ENCODE measurements at places on chromosomes 1 and 21.

- no peak for DNase-seq
These were observed 253.2 kb upstream of the RRP15 start for GRCh38 chr1:218031901-218032300.

DNA sequence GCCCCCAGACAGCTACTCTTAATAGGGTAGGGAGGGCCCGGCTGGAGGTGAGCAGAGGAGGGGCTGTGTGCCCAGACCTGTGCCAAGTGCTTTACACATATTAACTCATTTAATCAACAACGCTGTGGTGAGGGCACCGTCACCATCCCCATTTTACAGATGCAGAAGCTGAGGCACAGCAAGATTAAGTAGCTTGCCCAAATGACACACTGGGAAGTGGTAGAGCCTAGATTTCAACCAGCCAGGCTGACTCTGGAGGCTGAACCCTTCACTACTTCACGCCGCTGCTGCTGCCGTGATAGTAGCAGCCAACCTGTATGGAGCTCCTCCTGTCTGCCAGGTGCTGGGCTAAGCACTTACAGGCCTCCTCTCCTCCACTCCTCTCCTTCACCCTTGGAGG lies 127.2 kb downstream of the PTPRU start:
- no peak for DNase-seq

- no peak for DNase-seq
These were observed 212.4 kb downstream of the FOXD2 start for GRCh38 chr1:47650205-47650604.

- DNase-seq: no peak
These were observed 106.4 kb upstream of the MARK1 start for GRCh38 chr1:220421508-220421907.

- DNase-seq: no peak
These were observed 444 bp upstream of the AGTRAP start for GRCh38 chr1:11735531-11735853.

DNA sequence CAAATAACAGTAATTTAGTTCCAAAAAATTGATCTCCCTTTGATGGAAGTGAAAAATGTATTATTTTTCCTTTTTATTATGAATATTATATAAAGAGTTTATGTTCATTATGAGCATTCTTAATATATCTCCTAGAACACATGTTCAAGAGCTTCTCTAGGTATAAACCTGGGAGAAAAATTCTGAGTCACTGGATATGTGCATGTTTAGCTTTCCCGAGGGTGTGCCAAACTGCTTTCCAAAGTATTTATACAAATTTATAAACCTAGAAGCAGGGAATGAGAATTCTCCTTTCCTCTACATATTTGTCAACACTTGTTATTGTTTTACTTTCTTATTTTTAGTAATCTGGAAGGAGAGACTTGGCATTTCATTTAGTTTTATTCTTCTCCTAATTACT lies 25.0 kb downstream of the XCL2 start:
- DNase-seq: no peak

DNA sequence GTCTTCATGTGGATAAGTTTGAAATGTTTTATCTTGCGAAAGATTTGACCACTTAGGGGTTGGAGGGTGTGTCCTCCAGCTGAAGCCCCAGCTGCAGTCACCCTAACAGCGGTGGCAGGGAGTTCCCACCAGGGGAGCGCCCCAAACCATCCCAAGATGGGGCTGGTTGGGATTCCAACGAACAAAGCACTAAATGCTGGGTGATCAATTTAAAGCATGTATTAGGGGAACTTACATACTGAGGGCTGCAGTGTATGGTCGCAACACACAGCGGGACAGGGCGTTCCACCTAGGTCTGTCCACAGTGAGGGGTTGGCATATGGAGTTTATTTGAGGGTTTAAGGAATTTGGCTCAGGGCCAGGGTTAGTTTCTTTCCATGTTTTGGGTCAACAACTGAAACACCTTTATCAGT lies 26.3 kb downstream of the SLC37A1 start:
- no peak for DNase-seq

- DNase-seq: no peak
These were observed 25.8 kb downstream of the MFSD2A start for GRCh38 chr1:39980555-39981313.

GRCh38 chr21:25215698-25216384 lies 391.4 kb downstream of the MRPL39 start:
- no peak for DNase-seq

DNA sequence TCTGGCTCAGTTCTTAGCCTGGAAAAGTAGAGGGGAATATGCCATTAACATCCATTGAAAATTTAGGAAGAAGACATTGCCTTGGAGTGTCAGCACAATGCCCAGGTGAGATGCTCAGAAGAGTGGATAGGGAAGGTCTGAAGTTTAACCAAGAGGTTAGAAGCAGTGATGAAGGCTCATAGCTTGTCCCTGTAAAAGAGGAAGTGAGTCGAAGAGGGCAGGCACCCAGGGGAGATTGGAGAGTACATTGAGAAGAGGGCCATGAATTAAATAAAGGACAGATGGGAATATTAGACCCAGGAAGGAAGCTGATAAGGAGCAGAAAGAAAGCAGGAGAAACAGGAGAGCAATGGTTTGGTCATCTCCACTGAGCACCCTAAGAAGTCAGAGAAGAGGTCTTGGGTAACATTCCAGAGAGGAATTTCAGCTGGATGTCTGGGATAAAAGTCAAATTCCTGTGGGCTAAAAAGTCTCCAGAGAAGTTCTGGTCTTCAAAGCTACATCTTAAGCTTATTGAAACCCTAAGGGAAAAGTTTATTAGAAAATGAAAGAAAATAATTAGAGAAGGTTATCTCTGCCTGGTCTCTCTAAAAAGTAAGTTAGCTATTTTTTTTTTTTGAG lies 17.3 kb downstream of the C8B start:
- no peak for DNase-seq
